Stimulated activated CD4-positive, alpha-beta T cell treated with anti-CD3 and anti-CD28 coated beads, TNF-alpha, amount 100 ng/mL, for 24 hours (primary cell): ENCODE measurements at places on chromosomes 5 and 9.

DNA sequence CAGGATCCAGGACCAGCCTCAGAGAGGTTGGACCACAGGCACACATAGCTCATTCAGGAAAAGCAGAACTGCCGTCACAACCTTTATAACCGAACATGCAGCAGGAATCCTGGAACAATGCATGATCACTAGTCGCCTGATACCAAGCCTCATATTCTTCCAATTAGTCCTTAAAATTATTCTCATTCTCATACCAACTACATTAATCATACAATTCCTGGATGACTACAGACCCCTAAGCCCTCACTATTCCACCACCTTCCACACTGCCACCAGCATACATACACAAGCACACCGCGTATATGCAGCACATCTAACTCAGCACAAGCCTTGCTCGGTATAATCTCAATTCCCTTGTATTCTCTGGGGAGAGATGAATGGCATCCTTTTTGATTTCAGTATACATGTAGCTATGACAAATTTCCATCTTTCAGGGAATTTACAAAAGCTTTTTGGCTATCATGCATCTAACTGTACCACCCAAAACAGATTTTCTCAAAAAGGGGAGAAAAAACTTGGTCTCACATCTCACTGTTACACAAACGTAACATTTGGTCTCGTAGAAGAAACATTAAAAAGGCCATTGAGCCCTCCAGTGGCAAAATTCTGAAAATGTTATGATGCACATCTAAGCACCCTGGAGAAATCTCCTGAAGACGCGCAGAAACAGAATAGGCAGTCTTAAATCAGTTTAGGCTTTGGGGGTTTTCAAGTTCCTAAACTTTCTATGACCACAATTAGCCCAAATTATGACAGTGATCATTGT, 46.2 kb downstream of the MCTP1 start:
- DNase-seq, result no peak

GRCh38 chr5:19233573-19233972, 754.4 kb downstream of the CDH18 start:
- DNase-seq, result no peak

- no peak for DNase-seq
Observed at GRCh38 chr9:37540634-37541033, 35.5 kb downstream of the FBXO10 start.

- no peak for DNase-seq
Observed at GRCh38 chr5:123813937-123814624, 302.1 kb downstream of the CSNK1G3 start.

DNA sequence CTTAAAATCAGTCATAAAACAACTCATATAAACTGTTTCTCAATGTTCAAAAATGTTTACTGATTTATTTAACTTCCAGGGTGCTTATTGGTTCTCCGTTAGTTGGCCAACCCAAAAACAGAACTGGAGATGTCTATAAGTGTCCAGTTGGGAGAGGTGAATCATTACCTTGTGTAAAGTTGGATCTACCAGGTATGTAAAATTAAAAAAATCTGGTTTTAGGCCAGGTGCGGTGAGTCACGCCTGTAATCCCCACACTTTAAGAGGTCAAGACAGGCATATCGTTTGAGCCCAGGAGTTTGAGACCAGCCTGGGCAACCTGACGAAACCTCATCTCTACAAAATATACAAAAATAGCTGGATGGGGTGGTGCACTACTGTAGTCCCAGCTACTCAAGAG, 73.7 kb downstream of the ITGA1 start:
- DNase-seq, result no peak

DNA sequence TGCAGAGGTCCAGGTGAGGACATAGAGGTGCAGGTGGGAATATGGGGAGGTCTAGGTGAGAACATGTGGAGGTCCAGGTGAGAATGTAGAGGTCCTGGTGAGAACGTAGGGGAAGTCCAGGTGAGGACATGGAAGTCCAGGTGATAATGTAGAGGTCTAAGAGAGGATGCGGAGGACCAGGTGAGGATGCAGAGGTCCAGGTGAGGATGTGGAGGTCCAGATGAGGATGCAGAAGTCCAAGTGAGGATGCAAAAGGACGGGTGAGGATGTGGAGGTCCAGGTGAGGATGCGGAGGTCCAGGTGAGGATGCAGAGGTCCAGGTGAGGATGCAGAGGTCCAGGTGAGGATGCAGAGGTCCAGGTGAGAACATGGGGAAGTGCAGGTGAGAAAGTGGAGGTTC, 133.8 kb downstream of the MRPL36 start:
- DNase-seq, result no peak

GRCh38 chr9:130696996-130697395, 3.4 kb downstream of the EXOSC2 start:
- DNase-seq, result no peak

GRCh38 chr5:65762234-65762633, 40.2 kb downstream of the NLN start:
- DNase-seq, result no peak

GRCh38 chr5:171269717-171270116, 39.3 kb upstream of the TLX3 start:
- no peak for DNase-seq

DNA sequence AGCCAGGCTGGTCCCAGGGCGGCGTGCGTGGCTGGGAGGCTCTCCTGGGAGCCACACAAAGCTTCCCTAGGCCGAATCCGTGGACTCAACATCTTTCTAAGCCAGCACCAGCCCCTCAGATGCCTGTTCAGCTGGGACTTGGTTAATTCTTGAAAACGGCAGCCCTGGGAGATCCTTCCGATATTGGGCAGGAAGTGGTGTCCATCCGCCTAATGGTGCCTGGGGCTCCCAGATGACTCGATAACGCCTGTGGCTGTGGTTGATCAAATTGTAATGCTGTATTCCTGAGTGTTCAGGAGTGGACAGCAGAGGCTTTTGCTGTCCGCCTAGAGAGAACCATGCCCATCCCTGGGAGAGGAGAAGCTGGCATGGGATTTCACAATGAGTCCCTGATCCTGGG, 14.1 kb downstream of the KCNT1 start:
- no peak for DNase-seq

DNA sequence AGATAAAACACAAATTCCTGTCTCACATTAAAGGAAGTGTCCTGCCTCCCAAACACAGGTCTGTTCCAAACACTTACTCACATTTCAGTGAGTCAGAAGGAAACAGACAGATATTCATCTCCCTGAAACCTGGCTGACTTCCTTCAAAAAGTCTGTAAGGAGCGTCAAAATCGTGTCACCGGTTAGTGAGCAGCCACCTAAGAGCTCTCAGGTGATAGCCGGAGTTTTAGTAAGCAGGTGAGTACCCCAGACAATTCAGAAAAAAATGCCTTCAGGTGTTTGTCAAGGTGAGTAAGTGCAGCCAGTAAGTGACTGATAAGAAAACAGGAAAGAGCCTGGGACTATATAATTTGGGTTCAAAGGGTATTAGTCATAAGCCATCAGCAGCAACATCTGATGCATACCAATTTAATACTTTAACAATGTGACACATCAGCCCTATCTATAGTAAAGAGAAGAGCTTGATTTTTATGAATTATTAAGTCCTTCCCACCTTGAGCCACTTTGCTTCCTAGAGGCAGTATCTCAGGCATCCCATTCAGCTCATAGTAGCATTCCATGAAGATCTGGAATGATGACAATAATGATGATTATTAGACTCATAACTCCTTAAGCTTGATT, 1.3 kb upstream of the ITGA2 start:
- DNase-seq, result no peak

DNA sequence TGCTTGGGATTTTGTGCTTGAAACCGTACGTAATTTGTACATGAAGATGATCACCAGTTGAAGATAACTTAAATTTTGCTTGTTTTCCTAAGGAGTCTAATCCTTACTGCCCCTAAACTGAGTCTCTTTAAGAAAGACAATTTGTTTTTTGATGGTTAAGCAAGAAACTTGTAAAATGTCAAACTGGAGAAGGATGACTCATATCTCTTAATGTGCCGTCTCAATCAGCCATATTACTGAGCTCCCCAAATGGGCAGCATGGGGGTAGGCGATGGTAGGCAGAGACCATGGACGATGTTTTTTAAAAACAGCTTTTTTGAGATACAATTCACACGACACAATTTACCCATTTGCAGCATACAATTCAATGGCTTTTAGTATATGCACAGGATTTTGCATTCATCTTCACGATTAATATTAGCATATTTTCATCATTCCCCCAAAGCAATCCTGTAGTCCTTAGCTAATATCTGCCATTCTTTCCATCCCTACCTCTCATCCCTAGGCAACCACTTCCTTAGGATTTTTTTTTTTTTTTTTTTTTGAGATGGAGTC, 14.3 kb downstream of the ARHGAP26 start:
- no peak for DNase-seq

- DNase-seq, result no peak
Observed at GRCh38 chr5:73274121-73274520, 101.1 kb downstream of the TMEM174 start.

GRCh38 chr5:14880688-14881087, 9.1 kb upstream of the ANKH start:
- no peak for DNase-seq

GRCh38 chr5:176716320-176716719, 69.0 kb downstream of the TSPAN17 start:
- DNase-seq, result no peak

DNA sequence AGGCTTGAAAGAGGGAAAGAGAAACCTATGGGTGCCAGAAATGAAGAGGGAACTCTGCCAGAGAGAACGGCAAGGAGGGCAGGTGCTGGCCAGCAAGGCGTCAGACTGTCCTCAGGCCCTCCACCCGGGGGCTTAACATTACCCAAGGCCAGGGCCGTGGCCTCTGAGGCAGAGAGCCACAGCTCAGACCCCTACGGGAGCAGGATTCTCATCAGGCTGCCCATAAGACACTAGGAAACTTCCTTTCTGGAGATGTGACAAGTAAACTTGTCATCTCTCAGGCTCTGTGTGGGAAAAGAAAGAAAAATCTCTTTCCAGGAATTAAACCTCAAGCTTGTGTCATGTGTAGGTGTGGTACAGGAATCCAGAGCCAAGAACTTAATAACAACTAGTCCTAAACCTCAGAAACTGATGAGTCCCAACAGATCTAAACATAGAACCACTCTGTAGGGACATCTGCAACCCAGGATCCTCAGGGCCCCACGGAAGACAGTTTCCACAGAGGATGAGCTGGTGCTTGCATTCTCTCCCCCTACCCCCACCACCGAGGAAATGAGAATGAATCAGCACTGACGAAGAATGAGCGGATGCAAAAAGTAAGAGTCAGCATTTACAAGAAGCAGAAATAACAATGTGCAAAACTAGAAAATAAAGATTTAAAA, 74.3 kb downstream of the DCP2 start:
- DNase-seq, result no peak

DNA sequence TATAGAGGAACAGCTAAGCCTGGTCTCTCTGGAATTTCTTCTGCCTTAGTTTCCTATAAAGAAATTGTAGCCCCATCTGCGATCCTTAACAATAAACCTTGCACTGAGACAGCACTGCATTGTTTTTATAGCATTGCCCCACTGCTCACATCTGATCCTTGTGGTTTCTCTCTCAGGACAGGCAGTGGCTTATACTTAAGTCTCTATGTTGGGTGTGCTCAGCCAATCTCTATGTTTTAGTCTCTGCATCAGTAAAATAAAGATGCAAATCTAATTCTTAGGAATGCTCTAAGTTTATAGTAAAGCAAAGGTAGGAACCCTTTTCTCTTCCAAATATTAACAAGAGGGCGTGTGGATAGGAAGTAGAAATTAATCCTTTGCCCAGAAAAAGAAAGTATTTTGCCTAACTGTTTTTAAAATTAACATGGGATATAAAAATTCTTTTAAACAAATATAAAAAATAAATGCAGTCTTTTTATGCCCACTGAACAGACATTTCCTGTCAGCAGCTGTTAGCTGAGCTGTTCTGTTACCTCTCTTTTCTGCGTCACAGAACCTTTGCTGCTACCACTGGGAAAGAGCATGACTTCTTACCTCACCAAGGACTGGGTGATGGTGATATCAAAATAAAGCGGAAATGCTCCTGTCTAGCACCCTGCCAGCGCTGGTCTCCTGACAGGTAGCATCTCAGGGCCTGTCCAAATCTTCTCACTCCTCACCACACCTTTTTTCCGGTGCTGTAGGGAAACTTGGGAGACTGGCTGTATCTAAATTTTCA, 29.5 kb downstream of the MRPS27 start:
- DNase-seq, result no peak

DNA sequence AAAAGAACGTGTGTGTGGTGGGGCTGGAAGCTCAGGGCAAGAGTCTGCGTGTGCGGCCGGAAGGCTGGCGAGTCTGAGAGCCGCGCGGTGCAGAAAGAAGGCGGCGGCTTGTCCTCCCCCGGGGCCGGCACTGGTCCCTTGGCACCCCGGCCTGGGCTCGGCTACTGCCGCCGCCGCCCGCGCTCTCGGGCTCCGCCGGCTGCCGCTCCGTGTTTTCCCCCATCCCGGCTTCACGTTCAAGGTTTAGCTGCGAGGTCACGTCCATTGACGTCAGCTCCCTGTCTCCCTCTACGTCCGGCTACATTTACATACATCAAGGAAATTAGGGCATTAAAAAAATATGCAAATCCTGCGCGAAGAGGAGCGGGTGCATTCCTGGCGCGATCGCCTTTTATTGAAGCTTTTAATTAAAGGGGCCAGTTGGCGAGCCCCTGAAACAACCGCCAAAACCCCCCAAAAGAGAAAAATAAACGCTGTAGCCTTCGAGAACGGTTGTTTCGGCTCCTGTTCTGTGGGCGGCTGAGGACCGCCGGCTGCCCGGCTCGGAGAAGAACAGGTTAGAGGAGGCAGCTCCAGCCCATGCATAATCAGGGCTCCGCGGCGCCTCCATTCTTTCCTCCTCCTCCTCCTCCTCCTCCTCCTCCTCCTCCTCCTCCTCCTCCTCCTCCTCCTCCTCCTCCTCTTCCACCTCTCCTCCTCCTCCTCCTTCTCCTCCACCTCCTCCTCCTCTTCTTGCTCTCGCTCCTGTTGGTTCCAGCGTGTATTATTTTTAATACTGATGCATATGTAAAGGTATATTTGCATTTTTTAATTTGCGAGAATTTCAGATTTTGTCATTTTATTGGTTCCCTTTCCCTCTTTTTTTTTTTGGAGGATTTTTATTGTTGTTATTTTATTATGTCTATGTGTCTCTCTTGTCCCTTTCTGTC, 207.0 kb downstream of the MEF2C start:
- DNase-seq, result no peak

DNA sequence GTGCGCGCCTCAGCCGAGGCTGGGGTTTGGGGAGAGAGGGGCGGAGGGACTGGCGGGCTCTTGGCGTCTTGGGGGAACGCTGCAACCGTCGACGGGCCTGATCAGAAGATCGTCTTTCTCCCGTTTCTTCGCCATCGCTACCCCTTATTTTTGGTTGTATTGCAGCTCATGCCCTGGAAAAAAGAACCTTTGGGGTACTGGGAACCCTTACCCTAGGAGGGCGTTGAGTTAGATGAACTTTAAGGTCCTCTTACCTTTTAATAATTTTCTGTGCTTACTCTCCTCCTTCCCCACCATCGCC, 719 bp downstream of the PAIP2 start:
- no peak for DNase-seq
